GM12865 (cell line): ENCODE measurements at places on chromosomes 6 and 20.

- no peak for DNase-seq
These were observed 5.6 kb downstream of the BAG2 start for GRCh38 chr6:57177545-57178265.

DNA sequence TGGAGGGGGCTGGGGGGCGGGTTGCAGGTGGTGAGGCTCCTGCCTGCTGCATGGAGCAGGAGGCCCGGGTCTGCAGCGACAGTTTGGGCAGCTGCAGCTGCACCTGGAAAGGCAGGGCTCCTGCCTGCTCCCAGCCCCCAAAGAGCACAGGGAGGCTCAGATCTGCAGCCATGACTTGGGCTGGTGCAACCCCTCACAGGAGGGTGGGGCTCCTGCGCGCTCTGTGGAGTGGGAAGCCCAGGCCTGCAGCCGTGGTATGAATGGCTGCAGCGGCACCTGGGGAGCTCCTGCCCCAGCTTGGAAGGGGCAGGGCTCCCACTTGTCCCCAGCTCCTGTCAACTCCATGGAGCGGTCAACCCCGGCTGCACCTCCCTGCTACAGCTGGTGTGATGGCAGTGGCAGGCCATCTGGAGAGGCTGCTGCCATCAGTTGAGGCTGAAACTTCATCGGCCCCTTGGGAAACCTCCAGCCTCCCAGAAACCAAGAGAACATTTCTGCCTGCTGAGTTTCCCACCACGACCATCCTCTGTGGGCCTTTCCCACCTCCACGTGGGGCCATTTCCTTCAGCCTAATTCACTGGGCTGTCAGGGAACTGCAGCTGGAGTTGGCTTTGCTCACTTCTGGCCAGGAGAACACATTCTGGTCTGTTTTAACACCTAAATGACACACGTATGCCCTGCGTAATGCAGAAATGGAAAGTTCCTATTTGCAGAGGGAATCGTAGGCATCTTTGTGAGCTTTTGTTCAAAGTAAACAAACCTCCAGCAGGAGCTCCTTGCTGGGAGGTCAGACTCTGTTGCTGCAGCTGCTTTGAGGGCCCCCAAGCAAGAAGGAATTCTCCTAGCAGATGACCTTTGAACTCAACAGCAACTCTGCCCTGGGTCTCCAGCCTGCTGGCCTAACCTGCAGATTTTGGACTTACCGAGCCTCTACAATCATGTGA is 429.0 kb downstream of the PREX1 start:
- DNase-seq = peak; percentile 4

DNA sequence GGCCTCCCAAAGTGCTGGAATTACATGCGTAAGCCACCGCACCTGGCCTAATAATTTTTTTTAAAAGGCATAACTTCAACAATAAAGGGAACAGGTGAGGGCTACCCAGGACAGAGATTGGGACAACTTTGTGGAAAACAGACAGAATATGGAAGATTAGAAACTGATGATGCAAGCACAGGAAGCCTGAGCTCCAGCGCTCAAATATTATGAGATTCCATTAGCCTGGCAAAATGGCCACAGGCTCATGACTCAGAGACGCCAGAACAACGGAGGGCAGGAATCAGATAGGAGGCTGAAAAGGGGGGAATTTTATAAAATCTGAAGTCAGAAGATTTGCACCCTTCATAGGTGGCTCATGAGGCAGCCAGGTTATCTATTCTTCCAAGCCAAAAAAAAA is 103.1 kb upstream of the MRPS10 start:
- DNase-seq = no peak

- DNase-seq = no peak
These were observed 25.3 kb upstream of the TIAM2 start for GRCh38 chr6:154969796-154970195.

DNA sequence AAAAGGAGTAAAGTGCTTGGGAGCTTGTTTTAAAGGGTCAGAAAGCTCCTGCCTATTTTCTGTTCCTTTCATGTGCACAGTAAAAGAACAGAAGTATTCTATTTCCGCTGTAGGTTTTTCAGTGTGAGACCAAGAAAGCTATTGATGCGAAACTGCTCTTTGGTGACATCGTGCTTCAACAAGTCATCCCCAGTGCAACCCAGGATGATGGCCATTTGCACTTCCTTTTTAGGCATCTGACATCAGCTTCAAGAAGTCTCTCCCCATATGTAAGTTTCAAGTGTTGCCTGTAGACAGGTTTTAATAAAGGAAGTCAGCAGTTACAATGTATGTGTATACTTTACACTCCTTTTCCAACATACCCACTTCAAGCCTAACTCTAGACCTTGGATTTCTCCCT is 131.6 kb downstream of the RFX6 start:
- peak; percentile 57 for DNase-seq

- DNase-seq = peak; percentile 74
These were observed 18.9 kb upstream of the SRSF6 start for GRCh38 chr20:43438578-43439316.

- DNase-seq = no peak
These were observed 67.4 kb downstream of the IGF2R start for GRCh38 chr6:160036331-160036695.

DNA sequence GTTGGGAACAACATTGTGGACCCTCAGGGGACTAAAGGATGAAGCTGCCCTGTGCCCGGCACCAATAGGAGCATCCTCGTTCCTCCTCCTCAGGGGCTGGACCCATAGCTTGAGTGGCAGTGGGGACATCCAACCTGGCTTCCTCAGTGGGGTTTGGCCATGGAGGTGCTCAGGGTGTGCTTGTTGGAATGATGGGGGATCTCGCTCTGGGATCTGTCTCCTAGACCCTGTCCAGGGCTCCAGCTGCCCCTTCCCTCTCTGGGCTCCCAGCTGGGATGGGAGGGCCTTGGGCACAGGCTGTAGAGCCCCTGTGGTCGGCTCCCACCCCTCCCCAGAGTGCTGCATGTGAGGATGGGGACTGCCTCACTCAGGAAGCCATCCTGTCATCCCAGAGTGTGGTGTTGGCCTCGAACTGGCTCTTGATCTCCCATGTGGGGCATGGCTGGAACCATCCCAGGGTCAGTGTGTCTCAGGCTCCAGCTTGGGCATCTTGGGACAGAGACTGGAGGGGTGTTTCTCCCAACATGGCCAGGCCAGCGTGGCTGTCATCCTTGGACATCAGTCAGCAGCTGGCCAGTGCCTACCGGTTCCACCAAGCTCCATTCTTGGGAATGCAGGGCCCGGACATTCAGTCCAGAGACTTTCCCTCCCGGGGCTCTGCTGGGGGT is 9.5 kb upstream of the MYT1 start:
- DNase-seq = no peak

DNA sequence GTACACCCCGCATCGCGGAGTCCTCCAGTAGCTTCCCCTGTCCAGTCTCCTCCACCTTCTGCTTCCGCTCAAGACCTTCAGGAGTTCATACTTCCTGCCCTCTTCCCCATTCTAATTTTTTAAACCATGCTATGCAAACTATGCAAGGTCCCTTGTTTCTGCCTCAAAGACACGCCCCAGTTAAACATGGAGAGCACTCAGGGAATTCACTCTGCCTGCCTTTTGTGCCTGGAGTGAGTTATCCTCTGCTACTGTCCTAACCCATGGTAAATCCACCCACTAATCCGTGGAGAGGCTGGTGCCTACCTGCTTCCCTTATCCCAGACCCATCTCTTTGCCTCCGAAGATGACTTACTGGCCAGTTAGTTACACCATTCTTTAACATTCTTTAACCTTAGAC is 473.7 kb upstream of the JARID2 start:
- DNase-seq = no peak

DNA sequence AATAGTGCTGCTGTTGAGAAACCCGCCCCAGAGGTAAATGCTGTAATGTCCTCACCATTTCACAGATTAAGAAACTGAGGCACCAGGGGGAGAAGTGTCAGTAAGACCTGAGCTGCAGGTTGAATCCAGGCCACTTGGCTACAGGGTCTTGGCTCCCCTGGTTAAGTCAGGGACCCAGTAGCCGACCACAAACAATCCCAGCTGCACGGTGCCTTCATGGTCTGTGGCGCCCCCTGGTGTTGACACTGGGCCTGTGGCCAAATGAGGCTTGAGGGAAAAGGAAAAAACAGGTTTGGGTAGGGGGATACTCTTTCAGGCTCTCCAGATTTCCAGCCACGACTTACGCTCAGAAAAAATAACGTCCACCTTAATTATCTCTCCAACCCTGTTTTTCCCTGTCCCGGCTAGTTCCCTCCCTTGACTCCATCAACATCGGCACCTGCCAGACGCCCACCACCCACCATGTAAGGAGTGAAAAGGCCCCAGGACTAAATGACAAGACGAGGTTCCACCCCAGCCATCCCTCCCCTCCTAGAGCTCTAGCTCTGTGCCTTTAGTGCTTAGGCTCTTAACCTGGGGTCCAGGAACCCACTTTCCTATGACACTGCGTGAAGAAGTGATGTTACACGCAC is 47.7 kb upstream of the POLR1H start:
- peak; percentile 26 for DNase-seq

GRCh38 chr6:100175814-100176310 is 181.8 kb upstream of the MCHR2 start:
- no peak for DNase-seq

GRCh38 chr20:62825986-62826645 is 9.3 kb downstream of the COL9A3 start:
- DNase-seq = no peak

GRCh38 chr6:3372184-3372846 is 84.5 kb downstream of the SLC22A23 start:
- DNase-seq = no peak

DNA sequence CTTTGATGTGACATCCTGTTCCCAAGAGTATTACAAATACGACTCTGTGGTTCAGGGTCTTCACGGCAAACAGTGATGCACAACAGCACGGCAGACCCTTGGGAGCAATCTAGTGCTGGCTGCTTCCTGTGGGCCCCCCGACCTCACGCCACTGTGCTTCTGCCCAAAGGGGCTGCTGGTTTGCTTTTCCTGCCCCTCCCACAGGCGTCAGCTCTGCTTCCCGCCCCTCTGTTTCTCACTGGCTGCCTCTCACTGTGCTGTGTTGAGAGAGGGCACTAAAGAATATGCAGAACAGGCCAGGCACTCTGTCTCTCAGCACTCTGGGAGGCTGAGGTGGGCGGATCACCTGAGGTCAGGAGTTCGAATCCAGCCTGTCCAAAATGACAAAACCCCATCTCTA is 554.5 kb upstream of the AGPAT4 start:
- no peak for DNase-seq

- DNase-seq = no peak
These were observed 20.2 kb upstream of the MRPS18A start for GRCh38 chr6:43707767-43708166.

- DNase-seq = no peak
These were observed 660.4 kb downstream of the CD109 start for GRCh38 chr6:74356391-74356790.

- no peak for DNase-seq
These were observed 18.0 kb downstream of the CDYL start for GRCh38 chr6:4794140-4794707.

- no peak for DNase-seq
These were observed 192.1 kb downstream of the SAMD5 start for GRCh38 chr6:147700436-147701209.
